ENCODE measurements at places on chromosomes 2 and 18. TPM values are rescaled to one million over a fixed set of nuclear protein-coding genes. Genes with fewer than 3 reads are reported as not detected.

- DNase-seq = no peak
Observed at GRCh38 chr18:44467718-44468117, 213.0 kb upstream of the SETBP1 start.

Gene ELOA2
- polyA plus RNA-seq = not detected

- no peak for DNase-seq
Observed at GRCh38 chr2:190618030-190618429, 30.9 kb upstream of the NAB1 start.

- no peak for DNase-seq
Observed at GRCh38 chr18:5619376-5619775, 75.6 kb upstream of the EPB41L3 start.

- DNase-seq = no peak
Observed at GRCh38 chr2:1033069-1033468, 82.4 kb downstream of the SNTG2 start.

Gene SH3RF3
- polyA plus RNA-seq = 8.2 TPM

GRCh38 chr2:65361623-65362022 lies 70.8 kb downstream of the SPRED2 start:
- no peak for DNase-seq

DNA sequence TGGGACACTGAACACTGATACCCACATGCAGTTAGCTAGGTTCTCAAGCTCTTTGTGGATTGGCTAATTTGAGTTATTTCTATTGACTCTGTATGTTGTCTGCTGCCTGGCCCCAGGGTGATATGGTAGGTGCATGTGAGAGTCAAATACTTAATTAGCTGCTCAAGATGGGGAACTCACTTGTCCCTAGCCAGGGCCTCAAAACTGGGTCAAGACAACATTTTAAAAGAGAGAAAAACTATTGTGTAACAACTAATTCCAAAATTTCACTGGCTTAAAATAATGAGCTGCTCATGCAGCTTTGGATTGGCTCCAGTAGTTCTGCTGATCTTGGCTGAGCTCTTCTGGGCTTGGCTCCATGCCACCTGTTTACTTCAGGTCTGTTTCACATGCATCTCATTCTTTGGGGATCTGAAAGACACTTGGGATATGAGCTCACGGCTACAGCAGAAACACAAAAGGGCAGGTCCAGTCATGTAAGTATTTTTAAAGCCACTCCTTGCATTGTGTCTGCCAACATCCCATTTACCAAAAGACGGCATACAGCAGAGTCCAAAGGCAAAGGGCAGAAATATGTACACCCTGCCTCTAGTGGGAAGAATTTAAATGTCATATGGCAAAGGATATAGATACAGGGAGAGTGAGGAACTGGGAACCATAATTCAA lies 716.8 kb downstream of the SUCLG1 start:
- DNase-seq = no peak

Gene IWS1
- 33.5 TPM for polyA plus RNA-seq

- DNase-seq = no peak
Observed at GRCh38 chr2:128362889-128363228, 44.2 kb upstream of the HS6ST1 start.

Gene TM4SF20
- polyA plus RNA-seq = 0.09 TPM

DNA sequence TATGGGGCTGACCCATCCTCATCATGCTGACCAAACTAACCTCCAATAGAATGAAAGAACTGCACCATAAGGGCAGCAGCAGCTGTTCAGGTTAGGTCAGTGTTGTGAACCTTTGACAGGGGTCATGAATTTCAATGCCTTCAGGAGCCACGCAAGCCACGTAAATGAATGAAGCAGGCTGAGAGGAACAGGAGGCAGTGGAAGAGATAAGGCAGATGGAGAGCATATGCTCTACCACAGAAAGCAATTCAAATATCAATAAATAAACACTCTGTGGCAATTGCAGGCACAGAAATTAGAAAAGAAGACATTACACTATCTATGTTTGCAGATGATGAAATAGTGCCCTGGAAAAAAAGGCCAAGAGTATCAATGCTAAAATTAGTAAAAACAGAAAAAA lies 56.3 kb downstream of the SCG2 start:
- no peak for DNase-seq

Data from thymus (tissue), 14 donors.